Lung microvascular endothelial cell (primary cell): ENCODE measurements at places on chromosomes 5 and 9. TPM values are rescaled to one million over a fixed set of nuclear protein-coding genes. Genes with fewer than 3 reads are reported as not detected.
A peak's percentile ranks its signal among the peaks of the same experiment; 100 is the strongest.

- DNase-seq, result no peak
These were observed 208.4 kb downstream of the PDE4D start for GRCh38 chr5:59685191-59685530.

DNA sequence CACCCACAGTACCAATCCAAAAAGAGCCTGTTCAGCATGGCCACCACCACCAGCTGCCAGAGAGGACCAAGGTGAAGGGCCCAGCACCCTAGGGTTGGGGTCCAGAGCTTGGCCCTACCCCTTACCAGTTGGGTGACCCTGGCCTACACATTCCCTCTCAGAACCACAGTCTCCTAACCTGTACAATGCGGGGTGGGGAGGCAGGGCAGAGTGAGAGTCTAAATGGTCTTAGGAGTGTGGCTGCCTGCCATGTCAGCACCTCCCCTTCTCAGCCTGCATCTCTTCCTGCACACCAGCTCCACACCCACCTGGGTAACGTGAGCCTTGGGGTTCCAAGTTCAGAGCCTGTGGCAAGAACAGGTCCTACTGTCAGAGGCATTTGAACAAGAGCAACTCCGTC is 92.2 kb downstream of the C5orf15 start:
- no peak for DNase-seq

- DNase-seq, result no peak
These were observed 89.4 kb downstream of the MACROH2A1 start for GRCh38 chr5:135309391-135310327.

- no peak for DNase-seq
These were observed 151.8 kb upstream of the GDNF start for GRCh38 chr5:37991301-37992299.

DNA sequence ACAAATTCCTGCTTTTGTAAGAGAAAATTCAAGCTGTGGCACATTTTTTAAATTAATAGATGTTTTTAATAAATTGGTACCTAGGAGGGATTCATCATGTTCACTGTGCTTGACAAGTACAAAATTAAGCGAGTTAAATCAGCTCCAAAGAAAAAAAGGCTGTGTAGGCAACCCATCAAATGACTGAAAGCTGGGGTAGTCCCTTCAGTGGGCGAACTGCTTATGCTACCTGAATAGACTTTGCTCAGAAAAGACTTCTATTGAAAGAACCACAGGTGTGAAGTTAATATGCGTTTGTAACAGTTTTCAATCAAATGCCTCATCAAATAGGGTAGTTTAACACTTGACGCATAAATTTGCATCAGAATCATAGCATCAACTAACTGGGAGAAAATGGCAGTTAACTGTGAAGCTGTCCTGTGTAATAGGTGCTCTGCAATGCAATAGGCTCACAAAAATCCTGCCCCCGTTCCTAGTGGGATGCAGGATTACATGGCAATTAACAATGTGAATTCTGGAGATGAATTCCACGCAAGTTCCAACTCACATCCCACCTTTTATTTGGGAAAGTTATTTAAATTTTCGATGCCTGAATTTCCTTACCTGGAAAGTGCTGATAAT is 14.4 kb upstream of the ARL15 start:
- DNase-seq, result no peak

- no peak for DNase-seq
These were observed 44.3 kb downstream of the CAMK2A start for GRCh38 chr5:150245111-150245789.

GRCh38 chr9:112042244-112042638 is 132.9 kb downstream of the SUSD1 start:
- no peak for DNase-seq

Gene FOXD4
- under 0.01 and 0.20 TPM in 2 replicates for total RNA-seq

Gene DMRT2
- not detected in 2 replicates for total RNA-seq

DNA sequence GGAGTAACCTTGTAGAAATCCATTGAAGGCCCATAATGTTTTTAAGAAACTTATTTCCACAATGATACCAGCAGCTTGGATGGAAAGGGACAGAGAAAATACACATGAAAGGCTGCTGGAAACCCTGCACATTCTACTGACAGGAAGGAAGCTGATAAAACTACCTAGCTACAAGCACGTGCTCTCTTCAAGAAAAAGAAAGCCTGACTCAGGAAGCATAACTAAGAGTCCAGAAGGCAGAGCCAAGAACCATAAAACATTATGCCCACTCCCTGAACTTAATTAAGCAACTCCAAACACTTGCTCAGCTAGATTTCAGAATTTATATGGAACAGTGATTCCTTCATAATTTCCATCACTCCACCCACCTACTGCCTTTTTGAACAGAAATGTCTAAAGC is 430.8 kb downstream of the SEMA5A start:
- no peak for DNase-seq

GRCh38 chr5:132081458-132081857 is 7.9 kb downstream of the CSF2 start:
- no peak for DNase-seq

DNA sequence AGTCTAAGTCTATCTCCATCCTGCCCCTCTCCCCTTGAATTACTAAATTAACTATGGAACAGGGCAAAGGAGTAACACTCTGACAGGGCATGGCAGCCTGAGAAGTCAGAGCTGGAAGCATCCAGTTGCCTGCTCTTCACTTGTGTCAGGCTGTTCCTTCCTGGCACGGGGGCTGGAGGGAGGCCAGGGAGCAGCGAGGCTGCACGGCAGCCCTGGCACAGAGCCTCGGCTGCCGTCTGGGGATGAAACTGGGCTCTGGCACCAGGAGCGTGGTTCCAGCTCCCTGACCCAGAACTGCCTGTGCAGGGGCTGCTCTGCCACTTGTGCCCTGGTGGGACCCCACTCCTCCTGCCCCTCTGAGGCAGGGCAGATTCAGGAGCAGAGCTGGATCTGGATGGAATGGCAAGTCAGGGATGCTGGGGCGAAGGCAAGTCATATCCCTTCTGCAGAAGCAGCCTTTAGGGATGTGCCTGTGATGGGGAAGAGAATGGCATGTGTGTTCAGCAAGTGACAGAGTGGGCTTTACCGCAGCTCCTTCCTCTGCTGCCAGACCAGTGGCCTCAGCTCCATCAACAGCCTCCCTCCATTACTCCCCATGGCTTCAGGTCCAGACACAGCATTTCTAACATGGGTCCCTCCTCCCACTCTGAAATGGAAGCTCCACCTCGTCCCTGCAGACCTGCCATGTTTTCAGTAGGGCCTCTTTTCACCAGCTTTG is 42.2 kb upstream of the PDE8B start:
- DNase-seq, result peak; percentile 88

DNA sequence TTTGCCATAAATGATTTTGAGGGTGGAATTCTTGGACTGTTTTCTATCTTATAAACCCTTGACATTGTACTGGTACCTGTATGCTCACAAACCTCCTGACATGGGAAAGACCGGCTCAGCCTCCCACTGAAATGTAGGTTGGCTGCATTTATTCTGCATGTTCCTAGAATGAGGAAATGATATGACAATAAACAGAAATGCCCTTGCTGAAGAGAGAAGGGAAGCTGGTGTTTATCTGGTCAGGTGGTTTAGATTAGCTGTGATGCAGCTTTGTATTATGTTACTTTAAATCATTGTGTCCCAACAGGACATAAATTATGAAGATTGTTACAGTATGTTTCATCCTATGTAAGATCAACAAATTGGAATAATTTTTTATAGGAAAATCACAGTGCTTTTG is 23.1 kb upstream of the CATSPER3 start:
- no peak for DNase-seq

DNA sequence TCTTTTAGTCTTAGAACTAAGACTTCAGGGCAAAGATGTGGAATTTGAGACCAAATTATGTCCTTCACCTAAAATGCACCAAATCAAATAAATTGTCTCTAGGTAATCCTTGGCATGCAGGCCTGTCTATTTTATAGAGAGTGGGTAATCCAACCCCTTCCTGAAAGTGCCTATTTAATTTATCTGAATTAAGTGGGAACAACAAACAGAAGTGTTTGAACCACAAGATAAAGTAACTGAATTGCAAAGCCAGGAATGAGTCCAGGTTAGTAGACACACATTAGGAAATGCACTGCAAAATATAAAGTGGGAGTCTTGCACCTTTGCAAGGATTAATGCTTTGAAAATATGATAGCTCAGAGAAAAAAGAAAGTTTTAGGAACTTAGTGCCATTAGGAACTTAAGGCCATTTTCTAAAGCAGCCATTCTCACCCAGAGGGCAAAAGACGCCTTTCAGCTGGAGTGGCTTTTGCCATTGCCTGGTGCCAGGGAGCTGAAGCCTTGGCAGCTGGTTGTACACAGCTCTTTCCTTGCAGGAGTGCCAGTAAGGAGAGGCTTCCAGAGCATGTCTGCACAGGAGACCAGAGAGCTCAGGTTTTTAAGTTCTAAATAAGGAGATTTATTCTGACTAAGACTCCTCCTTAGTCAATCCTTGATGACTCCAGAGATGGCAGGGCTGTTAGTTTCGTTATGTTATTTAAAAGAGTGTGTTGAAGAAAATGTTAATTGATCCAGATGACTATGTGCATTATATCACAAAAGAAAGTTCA is 151.7 kb upstream of the ELL2 start:
- DNase-seq, result no peak

Gene FOXD4L5
- total RNA-seq, result not detected in 2 replicates

- DNase-seq, result no peak
These were observed 13.6 kb upstream of the LAMC3 start for GRCh38 chr9:130995086-130996011.

DNA sequence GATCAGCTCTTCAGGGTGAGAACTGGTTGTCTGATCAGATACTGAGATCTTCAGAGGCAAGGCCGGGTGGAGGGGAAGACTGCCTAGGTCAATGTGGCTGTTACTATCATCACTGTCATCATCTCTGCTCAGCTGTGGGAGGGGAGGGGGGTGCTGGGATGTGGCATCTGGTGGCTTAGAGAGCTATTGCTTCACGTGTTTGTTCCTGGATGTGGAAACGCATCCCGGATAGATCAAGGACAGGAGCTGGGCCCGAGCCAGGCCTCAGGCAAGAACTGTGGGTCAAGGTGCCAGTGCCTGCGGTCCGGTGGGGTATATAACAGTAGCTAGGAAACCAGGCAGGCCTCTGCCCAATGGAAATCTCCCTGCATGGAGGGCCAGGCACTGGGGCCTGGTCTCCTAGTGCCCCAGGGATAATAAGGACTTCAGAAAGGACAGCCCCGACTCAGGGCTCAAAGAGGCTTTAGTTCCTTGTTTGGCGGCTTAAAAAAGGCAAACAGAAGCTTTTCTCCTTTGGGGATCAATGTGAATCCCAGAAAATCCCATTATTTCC is 30.3 kb upstream of the TIFAB start:
- no peak for DNase-seq

DNA sequence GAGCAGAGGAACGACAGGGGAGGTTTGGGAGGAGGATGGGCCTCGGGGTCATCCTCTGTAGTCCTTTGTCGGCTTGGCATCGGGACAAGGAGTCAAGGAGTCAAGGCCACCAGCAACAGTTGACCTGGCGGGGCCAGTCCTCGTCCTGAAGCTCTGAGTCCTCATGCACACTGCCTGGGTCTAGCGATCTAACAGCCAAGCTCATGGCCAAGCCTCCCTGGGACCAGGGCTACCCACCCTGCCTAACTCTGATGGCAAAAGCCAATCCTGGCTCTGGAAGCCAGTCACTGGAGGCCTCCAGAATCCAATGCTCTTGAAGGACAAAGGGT is 49.8 kb downstream of the CAMK2A start:
- DNase-seq, result no peak

Gene MAP1B
- 41.1 and 41.4 TPM in 2 replicates for total RNA-seq

DNA sequence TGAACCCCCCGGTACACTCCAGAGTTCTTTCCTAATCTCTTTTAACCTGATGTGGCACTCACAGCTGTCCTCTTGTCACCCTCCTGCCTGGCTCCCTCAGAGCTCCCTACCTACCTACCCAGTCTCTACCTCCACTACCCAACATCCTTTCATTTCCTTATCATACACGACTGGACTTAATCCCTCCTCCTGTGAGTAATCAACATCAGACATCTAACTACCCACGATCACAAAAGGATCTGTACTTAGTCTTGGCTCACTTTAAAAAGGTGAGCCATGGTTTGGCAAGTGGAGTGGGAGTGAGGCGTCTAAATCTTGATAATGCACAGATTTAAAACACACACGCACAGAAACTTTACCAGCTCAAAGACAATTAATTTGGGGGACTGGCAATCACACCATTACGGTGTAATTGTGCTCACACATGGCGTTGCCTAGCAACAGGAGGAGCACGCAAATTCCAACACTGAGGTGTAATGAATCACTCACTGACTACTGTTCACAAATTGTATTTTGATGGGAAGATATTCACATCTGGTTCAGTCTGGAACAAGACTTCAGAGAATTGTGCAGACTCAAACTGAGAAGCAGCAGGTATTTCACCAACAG is 235.9 kb downstream of the EPB41L4A start:
- peak; percentile 50 for DNase-seq

DNA sequence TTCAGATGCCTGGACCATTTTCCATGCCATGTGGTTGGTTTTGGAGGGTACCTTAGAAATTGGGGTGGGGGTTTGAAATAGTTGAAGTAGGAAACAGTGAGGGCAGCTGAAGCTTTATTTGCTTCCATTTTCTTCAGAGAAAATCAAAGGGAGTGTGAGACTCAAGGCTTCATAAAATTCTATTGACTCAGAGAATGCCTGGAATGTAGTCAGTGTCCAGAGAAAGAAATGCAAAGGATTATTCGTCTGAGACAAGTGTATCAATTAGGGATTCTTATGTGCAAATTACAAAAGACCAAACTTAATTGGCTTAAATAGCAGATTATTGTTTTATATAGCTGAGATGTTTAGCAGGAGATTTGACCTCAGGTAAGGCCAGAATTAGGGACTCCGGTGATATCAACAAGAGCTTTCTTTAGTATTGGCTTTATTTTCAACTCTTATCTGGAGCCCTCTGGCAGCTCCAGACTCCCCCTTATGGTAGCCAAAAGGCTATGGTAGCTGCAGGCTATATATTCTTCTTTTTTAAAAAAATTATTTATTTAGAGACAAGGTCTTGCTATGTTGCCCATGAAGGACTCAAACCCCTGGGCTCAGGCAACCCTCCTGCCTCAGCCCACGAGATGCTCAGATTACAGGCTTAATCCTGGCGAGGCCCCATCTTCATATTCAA is 38.9 kb downstream of the PTTG1 start:
- DNase-seq, result peak; percentile 25

DNA sequence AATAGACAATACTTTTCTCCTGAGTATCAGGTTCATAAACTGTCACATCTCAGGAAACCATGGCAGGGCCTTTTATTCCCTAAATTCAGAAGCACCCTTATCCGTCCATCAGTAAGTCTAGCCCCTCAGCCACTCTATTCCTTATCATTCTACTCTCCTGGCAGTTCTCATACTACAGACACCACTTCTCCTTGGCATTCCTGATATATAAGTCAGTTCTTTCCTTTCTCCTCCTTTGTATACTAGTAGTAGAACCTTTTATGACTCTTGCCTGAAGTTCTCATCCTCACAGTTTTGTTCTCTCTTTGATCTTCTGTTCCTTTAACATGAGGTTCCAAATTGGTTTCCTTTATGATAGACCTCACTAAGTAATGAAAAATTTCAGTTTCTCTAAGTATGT is 29.3 kb downstream of the GRAMD2B start:
- no peak for DNase-seq

GRCh38 chr9:6566409-6567139 is 79.0 kb downstream of the GLDC start:
- peak; percentile 99 for DNase-seq

- DNase-seq, result no peak
These were observed 364.3 kb downstream of the PDE4D start for GRCh38 chr5:59529239-59529638.

Gene POU5F2
- 0.22 and 0.40 TPM in 2 replicates for total RNA-seq

Gene BTNL3
- not detected in 2 replicates for total RNA-seq

Gene KIF20A
- total RNA-seq, result 8.1 and 28.1 TPM in 2 replicates

GRCh38 chr9:12915366-12915954 is 140.6 kb downstream of the LURAP1L start:
- DNase-seq, result no peak

Gene STK32A
- total RNA-seq, result under 0.01 and 0.44 TPM in 2 replicates

GRCh38 chr5:148972396-148972795 is 90.5 kb downstream of the SH3TC2 start:
- no peak for DNase-seq
